ENCODE measurements at places on chromosomes 16 and 17.

DNA sequence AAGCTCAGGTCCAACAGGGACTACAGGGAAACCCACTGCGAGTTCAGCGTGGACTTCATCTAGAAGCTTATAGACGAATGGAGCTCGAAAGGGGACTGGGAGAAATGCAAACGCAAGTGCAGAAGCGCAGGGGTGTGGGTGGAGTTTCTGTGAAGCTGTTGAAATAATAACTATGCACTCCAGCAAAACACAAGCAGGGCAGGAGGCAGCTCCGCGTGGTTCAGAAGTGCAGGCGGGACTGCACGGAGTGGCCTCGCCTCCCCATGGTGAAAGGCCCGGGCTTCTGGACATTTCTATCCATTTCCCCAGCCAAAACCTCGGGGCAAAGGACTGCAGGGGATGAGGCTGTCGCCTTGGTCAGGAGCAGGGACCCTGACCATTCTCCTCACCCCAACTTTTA lies 74.5 kb downstream of the ZNF423 start:
- DNase-seq, result no peak

GRCh38 chr16:49382916-49383315 lies 9.3 kb downstream of the C16orf78 start:
- DNase-seq, result no peak

DNA sequence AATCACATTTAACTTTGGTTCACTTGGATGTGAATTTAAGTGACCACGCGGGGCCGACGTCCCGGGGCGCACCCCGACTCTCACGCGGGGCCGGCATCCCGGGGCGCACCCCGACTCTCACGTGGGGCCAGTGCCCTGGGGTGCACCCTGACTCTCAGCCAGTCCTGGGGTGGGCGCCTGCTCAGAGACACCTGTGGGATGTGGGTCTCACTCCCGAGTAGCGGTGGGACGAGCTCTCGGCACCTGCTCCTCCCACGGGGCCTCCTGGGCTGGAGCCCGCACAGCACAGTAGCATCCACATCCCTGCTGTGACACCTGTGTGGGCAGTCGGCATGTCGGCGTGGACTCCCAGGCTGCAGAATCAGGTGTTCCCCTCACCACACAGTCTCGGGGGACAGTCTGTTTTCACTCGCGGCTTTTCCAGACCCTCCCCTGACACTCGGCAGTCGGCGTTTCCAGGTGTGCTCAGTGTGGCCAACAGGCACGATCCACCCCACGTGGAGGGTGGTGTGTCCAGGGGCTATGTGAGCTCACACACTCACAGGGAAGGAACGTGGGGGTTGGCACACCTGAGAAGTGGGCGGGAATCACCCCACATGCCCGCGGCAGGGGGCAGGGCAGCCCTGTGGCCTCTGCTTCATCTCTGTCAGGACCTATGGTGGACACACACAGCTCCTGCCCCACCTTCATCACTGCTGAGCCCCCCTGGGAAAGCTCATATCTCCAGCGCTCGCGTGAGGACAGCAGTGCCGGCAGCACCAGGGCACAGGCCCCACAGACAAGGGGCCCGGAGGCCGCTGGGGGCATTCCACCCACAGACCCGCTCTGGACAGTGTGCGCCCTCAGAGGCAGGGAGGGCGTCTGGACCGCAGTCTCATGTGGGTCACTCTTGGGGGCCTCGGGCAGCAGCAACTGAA lies 51.8 kb downstream of the LMF1 start:
- DNase-seq, result no peak

DNA sequence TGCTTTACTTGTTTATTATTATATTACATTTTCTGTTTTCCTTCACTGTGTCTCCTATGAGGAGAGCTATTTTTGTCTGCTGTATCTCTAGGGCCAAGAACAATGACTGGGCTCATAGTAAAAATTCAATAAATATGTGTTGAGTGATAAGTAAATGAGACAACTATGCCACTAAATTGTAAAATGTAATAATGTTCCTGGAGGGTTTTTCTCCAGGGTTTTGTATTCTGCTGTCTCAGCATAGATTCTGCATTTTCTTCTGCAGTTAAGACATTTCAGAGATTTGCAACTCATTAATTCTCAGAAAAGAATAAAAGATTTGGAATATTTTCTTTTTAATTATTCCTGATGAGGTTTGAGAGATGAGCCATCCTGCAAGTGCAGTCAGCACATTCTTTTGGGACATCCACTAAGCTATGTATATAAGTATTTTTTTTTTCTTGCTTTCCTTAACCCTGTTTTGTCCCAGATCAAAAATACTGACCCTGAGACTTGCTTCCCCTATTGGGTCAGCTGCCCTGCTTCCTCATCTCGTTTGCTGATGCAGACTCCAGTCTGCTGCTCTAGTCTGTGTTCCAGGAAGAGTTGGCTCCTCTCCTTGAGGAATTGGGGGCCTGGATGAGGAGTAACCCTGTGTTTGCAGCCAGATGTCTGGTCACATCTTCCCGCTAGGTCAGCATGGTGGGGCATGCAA lies 122.9 kb downstream of the ABCA8 start:
- DNase-seq, result no peak

DNA sequence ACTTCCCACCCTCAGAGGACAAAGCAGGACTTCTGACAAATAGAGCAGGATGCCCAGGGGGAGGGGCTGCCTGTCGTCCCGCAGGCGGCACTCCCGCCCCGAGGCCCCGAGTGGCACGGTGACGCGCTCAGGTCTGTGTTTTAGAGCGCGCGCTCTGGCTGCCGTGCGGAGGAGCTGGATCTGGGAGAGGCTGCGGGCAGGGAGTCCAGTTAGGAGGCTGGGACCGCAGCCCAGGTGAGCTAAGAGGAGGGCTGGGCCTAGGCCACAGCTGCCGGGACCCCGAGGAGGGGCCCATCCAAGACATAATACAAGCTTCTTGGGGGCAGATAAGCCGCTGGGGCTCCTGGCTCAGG lies 6.4 kb downstream of the DOC2A start:
- DNase-seq, result no peak

- DNase-seq, result no peak
Observed at GRCh38 chr16:51542981-51543815, 392.1 kb upstream of the SALL1 start.

DNA sequence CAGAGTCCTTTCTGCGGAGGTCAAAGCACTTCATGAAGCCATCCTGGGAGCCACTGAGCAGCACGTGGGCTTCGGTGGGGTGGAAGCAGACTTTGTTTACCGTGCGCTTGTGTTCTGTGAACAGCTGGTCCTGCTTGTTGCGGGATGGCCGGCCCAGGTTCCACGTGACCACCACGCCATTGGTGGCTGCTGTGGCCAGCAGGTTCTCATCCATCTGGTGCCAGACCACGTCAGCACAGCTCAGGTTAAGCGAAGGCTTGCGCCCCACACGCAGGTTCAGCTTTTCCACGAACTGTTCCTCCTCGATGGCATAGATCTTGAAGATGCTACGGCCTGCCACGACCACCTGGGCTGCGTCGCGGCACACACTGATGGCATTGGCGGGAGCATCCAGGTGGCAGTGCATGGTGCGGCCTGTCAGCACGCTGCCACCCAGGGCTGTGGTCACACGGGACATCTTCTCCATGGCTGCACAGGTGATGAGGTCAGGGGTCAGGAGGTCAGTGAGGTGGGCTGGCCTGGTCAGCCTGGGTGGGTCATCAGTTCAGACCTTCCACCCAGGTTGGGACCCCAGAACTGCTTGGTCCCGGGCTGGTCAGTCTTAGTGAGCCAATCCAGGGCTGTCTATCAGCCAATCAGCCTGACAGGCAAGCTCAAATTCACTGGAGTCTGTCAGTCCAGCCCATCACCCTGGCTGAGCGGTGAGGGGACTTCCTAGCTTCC lies 862 bp downstream of the WDR24 start:
- no peak for DNase-seq

GRCh38 chr16:57791893-57792461 lies 10.3 kb downstream of the KIFC3 start:
- no peak for DNase-seq

DNA sequence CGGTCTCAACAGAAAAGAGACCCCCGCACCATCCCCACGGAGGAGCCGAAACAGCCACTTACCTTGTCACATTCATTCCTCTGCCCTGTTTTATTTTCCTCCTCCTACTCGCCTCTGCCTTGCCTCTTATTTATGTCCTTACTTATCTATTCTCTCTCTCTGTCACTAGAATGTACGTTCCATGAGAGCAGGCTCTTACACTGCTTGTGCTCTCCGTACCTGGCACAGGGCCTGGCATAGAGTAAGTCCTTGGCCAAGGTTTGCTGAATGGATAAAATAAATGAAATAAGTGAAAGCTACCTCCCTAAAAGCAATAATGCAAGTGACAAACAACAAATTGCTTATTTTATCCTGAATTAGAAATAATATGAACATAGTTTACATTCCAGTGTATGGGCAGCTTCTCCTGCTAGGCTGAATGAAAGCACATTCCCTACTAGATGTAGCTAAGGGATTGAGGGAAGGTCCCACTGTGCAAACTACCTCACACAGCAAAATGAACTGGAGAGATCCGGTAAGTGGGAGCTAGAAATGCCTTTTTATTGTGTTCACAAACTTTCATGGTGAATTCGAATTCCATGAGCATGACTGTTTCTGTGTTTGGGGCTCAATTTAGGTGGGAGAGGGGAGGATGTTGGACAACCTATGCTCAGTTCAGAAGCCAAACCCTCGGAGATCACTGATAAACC lies 173.1 kb downstream of the PARN start:
- DNase-seq, result no peak

GRCh38 chr16:57788252-57788841 lies 13.9 kb downstream of the KIFC3 start:
- DNase-seq, result no peak

GRCh38 chr16:54265575-54266107 lies 20.9 kb downstream of the IRX3 start:
- no peak for DNase-seq

DNA sequence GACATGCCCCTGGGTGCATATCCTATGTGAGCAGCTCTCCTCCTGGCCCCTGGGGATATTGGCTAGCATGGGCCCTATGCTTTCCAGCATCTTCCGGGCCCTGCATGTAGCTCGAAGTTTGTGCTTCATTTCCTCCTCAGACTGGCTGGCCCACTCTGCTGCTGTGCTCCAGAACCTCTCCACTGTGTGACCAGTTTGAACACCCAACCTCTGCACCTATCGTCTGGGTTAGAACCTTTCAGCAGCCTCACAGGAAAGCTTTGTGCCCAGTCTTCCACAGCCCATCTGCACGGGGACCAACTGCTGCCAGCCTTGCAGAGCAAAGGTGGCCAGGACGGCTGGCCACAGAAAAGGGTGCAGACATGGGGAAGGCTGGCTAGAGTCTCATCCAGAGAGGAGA lies 10.2 kb upstream of the CLEC18B start:
- no peak for DNase-seq

DNA sequence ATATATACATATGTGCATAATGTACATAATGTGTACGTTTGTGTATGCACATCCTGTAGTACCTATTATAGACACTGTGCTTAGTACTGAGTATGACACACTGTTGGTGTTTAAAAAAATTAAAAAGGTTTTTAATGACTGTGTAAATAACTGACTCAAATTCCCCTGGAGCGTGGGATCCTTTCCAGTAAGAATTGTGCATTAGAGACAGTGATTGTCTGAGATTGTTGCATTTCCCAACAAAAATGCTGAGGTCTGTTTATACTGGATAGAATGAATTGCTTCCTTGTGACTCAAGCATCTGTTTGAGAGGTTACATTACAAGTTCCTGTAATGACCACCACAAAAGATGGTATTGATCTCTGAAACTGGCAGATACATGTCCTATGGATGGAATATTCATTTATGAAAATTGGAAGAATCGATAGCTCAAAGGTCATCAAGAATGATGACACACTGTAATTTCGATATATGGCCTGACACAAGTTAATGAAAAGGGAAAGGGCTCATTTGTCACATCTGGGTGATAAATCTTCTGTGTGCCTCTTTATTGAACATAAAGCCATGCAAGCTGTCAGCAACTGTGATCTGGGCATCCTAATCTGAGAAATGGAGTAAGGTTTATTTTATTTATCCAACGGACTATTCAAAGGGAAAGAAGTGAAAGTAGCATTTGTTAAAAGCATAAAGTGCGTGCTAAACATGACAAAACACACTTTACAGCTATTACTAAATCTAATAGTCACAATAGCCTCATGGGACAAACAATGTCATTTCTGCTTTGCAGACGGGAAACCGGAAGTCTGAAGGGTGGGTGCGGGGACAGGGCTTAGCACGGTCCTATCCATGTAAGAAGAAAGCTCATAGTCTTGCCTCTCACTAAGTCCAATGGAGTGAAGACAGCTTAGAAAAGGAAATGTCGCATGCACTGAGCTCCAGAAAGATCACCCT lies 228.8 kb downstream of the CDH11 start:
- DNase-seq, result no peak

GRCh38 chr17:4537451-4538235 lies 17.5 kb downstream of the MYBBP1A start:
- no peak for DNase-seq

GRCh38 chr16:47358816-47359215 lies 102.0 kb downstream of the ITFG1 start:
- no peak for DNase-seq

GRCh38 chr17:64393000-64393402 lies 2.3 kb upstream of the PECAM1 start:
- DNase-seq, result no peak

DNA sequence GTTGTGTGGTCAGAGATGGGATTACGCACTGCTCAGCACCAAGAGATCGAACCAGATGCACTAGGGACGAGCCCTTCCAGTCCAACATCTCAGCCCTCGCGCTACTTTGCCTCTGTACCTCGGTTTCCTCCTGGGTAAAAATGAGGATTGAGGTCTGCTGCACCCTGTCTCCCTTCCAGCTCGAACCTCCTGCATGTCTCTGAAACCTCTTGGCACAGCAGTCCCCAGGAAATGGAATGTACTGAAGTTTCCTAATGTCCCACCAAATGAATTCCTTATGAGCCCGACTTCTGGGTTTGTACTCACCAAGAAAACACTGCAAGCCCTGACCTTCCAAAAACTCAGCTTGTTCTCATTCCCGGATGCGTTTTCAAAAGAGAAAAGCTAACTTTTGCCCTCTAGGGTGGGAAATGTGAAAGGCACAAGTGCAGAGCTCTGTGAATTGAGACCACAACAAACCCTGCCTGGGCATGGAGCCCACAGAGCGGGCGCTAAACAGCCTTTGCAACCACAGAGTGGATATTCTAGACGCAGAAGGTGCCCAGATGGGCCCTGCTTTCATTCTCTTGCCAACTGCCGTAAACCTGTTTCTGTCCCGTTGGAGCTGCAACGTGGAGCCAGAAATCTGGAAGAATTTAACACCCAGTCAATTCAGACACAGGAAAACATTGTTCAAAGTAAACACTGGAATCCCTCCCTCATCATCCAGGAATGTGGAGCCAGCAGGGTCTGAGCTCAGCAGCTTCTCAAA lies 10.3 kb downstream of the CDRT4 start:
- no peak for DNase-seq

DNA sequence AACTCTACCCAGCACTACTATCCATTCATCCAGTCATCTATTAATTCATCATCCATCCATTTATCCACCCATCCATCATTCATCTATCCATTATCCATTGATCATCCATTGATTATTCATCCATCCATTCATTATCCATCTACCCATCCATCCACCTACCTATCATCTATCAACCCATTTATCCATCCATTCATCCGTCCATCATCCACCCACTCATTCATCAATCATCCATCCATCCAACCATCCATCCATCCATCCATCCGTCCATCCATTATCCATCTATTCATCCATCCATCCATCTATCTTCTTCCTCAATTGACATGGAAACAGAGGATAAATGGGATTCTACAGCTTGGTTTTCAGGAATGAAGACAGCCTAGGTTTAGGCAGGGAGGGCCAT lies 12.0 kb downstream of the SLC4A1 start:
- DNase-seq, result no peak

GRCh38 chr16:31348579-31348978 lies 6.4 kb upstream of the ITGAX start:
- no peak for DNase-seq

All from stimulated activated CD4-positive, alpha-beta T cell treated with anti-CD3 and anti-CD28 coated beads, Interleukin-2, amount 100 ng/mL, for 4 hours (primary cell).